ENCODE measurements at places on chromosomes 4 and X. TPM values are rescaled to one million over a fixed set of nuclear protein-coding genes. Genes with fewer than 3 reads are reported as not detected.

MAGED2 gene
- total RNA-seq: 171 TPM

USP38 gene
- 16.4 TPM for total RNA-seq

GLRA2 gene
- total RNA-seq: not detected

KDR gene
- 19.3 TPM for total RNA-seq

HPGD gene
- total RNA-seq: not detected

FAM9B gene
- total RNA-seq: 0.06 TPM

SASH3 gene
- not detected for total RNA-seq

RNF113A gene
- 15.9 TPM for total RNA-seq

CTAG1A gene
- not detected for total RNA-seq

HTT gene
- 19.4 TPM for total RNA-seq

RHOXF2B gene
- total RNA-seq: not detected

CFAP47 gene
- total RNA-seq: not detected

ITIH6 gene
- not detected for total RNA-seq

TEX11 gene
- total RNA-seq: not detected

BMX gene
- total RNA-seq: not detected

CEP44 gene
- 27.3 TPM for total RNA-seq

DNAAF6 gene
- total RNA-seq: not detected

TEX13B gene
- total RNA-seq: not detected

CXCL3 gene
- 8.7 TPM for total RNA-seq

ANAPC4 gene
- 30.8 TPM for total RNA-seq

APLN gene
- 7.3 TPM for total RNA-seq
